ENCODE measurements at places on chromosomes 5 and 9.

- DNase-seq, result no peak
Observed at GRCh38 chr5:86861512-86861911, 243.8 kb downstream of the COX7C start.

DNA sequence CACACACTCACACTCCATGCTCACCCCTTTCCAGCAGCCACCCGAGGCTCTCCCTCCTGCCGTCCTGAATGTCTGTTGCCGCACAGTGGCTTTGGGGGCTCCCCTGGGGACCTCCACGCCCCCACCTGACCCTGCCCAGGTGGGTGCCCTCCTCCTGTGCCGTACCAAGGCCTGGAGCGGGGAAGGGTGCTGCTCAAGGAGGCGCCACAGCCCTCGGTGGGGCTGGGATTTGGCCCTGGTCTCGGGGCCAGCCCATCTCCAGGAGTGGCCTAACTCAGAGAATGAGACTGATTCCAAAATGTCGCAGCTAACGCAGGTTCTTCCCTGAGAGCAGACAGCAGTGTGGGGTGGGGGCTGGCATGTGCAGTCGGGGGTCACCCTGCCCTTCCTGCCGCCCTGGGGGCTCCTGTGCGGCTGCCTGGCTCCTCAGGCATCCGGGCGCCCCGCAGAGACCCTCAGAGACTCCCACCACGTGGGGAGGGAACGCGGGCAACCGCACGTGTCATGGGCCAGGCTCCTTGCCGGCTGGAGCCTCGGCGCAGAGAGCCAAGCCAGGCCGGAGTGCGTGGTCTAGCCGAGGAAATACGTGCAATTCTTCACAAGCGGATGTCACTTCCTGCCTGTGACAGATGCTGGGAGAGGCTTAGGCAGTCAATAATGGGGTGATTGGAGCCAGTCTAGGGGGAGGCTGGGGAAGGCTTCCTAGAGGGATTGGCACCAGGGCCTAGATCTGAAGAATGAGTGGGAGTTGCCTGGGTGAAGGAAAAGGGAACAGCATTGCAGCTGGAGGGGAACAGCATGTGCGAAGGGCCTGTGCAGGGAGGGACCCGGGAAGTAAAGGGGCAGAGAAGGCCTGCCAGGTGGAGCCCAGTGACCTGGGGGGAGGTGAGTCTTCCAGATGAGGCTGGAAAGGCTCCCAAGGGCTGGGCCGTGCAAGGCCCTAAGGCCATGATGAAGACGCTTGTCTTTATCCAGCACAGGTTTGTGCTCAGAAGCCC lies 44.1 kb downstream of the C9orf50 start:
- DNase-seq, result no peak

DNA sequence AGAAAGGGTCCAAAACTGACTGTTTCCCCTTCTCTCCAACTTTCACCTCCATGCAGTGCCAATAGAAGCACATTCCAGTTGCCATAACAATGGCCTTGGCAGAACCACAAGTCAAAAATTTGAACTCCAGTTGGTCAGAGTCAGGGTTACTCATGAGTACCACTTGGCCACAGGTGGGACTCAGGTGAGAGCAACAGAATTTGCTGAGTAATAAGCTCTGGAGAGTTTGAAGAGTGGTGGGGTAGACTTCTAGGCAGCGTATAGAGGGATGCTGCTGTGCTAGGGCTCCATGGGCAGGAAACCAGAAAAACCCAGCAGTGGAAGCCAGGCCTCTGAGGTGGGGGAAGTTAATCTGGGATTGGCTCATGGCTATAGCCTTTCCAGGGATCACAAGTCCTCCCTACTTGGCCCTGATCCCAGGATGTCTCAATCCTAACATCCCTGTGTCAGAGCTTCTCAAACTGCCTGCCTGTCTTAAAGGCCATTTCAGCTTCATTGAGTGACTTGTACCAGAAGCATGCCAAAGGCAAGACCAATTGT lies 30.2 kb downstream of the SNX18 start:
- DNase-seq, result no peak

- DNase-seq, result no peak
Observed at GRCh38 chr9:36986468-36987408, 47.3 kb downstream of the PAX5 start.

DNA sequence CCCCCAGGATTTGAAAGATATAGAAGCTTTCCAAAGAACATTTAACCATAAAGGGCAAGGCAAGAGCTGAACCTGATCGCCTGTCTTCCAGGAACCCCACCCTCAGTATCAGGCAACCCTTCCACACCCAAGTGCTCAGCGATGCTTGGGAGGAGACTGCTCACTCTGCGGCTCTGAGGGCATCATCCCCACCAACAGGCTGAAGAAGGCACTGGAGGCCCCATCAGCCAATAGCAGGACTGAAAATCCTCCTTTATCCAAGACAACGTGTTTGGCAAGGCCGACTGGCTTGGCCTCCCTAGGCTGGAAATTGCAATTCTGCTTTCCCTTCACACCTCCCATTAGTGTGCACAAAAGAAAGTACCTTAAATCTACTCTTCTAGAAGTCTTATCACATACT lies 1.4 kb upstream of the PPP2CA start:
- DNase-seq, result no peak

DNA sequence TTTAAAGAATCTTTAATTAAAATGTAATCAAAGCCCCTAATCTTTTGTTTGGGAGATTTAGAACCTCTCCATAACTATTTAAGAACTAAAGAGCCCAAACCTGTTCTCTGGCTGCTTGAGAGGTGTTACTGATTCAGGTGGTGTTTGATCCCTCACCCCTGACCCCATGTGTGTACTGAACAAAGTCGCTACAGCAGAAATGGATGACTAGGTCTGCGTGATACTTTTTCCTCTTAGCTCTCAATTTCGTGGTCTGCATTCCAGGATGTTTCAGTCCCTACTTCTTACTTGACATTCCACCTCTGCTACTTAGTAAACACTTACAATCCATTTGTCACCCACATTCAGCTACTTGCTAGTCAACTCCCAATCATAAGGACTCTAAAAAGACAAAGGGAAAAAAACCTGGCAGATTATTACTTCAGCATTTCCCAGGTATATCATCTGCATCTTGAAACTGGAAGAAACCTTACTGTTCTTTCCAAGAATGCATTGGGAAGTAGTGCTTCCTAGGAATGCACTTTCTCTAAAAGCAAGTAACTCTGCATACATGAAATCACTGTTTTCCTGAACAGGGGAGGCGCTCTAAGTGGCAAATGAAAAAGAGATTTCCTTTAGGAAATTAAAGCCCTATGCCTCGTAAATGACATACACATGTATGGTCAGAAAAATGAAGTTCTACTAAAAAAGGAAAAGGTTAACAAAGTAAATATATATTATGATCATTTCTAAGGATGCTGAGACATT lies 1091.6 kb downstream of the PTPRD start:
- DNase-seq, result no peak

- no peak for DNase-seq
Observed at GRCh38 chr9:70678153-70678552, 263.7 kb upstream of the KLF9 start.

GRCh38 chr9:90002397-90003271 lies 397.8 kb downstream of the GADD45G start:
- no peak for DNase-seq

- DNase-seq, result no peak
Observed at GRCh38 chr9:136757328-136757727, 715 bp downstream of the LCN8 start.

Data from cortex of kidney (tissue), 1 donor.